ENCODE measurements at places on chromosomes 7 and 10.

- no peak for DNase-seq
These were observed 640.4 kb downstream of the TYW1 start for GRCh38 chr7:67637023-67637358.

- peak; percentile 52 for DNase-seq
These were observed 527 bp downstream of the AKR1B1 start for GRCh38 chr7:134458341-134458805.

- no peak for DNase-seq
These were observed 37.7 kb upstream of the ZNF32 start for GRCh38 chr10:43686414-43686813.

- DNase-seq, result no peak
These were observed 121.0 kb downstream of the NEURL1 start for GRCh38 chr10:103614306-103615158.

GRCh38 chr7:132004529-132004928, 448.1 kb upstream of the PODXL start:
- no peak for DNase-seq

GRCh38 chr7:30789334-30789711, 18.1 kb downstream of the MINDY4 start:
- peak; percentile 90 for DNase-seq

DNA sequence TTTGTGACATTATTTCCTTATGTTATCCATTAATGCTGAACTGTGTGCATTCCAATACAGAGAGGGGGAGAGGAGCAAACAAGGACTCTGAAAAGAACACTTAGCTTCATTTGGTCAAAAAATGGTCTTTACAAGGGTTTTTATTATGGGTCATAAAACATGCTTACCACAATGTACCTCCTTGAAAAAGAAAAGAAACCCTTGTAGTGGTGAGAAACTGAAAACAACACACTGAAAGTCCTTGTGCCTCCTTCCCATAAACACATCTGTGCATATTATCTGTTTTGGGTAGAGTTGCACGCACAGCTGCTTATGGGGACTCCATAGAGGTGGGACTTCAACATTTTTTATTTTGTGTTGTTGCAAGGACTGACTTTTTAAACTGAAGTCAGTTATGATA, 98.7 kb downstream of the CDK6 start:
- DNase-seq, result no peak

GRCh38 chr7:70043015-70043538, 444.8 kb downstream of the AUTS2 start:
- DNase-seq, result no peak

- DNase-seq, result no peak
These were observed 17.0 kb upstream of the BAG3 start for GRCh38 chr10:119634219-119634544.

- no peak for DNase-seq
These were observed 35.9 kb upstream of the HDAC9 start for GRCh38 chr7:18459484-18460245.

DNA sequence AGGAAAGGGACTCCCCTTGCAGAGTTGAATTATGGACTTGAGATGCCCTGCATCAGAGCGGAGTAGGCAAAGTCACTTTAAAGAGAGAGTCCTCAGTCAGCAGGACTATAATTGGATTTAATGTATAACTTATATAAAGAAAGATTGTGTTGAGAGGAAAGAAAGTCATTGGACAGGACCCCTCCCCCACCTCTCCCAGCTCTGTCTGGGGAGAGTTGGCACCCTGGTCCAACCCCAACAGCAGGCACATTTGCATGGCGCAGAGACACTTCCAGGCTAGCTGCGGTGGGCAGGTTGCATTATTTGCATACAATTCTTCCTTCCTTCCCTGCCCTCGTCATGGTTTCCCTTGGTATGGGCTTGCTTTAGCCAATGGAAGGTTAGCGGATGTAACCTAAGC, 46.1 kb upstream of the NPTX2 start:
- DNase-seq, result no peak

DNA sequence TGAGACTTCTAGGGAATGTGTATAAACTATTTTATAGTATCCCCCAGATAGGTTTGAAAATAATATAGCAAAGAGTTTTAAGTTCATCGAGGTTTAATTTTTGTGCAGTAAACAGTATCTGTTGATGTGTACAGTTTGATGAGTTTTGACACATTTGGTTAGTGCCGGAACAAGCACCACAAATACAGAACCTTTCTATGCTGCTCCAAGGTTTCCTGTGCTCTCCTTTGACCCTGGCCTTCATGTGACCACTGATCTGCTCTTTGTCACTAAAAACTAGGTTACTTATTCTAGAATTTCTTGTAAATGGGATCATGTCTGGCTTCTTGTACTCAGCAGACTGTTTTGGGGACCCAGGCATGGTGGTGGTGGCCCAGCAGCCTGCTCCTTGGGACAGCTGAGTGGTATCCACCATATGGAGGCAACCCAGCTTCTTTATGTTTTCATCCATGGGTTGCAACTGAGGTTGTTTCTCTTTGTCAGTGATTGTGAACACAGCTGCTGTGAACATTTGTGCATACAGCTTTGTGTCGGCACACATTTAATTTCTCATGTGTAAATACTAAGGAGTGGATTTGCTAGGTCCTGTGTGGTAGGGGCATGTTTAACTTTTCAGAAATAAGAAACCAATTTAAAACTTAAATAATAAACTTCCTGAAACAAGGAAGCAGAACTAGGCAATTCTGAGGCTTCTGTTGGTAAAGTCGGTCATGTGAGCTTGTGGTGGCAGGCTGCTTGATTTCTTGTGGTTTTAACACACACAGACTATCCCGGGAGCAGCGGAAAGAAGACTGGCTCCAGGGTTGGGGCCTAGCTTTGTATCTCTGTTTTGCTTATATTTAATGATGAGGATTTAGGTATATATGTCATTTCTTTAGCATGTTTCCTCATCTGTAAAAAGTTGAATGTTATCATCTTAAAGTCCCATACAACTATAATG, 219.4 kb downstream of the ABCA13 start:
- no peak for DNase-seq

DNA sequence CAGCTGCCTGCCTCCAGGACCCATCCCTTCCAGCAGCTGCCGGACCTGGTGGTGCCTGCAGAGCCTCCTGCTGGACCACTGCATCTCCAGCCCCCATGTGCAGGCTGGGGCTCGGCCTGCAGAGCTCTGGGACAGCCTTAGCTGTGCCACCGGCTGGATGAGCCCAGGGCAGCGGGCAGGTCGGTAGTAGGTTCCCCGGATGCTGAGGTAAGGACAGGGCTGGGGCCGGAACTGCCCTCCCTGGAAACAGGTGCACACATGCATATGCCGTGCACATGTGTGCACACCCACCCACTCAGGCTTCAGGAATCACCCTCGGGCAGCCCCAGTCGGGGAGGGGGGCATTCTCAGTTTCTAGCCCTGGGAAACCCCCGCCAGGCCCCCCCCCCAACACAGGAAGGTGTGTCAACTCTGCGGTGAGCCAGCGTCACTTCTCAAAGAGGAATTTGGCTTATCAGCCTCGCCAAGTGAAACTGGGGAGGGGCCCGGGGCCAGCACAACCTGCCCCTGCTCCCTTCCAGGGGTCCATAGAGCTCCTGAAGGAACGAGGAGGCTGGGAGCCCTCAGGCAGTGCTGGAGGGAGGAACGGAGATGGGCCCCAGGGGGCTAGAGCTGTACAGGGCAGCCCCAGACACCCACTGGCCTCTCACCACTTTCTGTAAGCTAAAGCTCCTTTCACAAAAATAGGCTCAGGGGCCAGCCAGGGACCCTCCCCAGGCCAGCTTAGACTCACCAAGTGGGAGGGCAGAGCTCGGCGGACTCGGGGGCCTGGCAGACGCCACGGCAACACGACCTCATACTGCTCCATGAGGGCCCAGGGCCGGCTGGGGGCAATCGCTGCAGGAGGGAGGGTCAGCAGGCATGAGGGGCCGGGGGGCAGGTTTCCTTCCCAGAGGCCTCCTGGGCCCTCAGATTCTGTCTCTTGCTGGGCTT, 1.7 kb downstream of the ADAM8 start:
- DNase-seq, result no peak

GRCh38 chr7:17706734-17707133, 233.6 kb downstream of the SNX13 start:
- DNase-seq, result peak; percentile 82

Data from lung microvascular endothelial cell (primary cell).